PC-3 (cell line): ENCODE measurements at places on chromosomes 7 and 10.

DNA sequence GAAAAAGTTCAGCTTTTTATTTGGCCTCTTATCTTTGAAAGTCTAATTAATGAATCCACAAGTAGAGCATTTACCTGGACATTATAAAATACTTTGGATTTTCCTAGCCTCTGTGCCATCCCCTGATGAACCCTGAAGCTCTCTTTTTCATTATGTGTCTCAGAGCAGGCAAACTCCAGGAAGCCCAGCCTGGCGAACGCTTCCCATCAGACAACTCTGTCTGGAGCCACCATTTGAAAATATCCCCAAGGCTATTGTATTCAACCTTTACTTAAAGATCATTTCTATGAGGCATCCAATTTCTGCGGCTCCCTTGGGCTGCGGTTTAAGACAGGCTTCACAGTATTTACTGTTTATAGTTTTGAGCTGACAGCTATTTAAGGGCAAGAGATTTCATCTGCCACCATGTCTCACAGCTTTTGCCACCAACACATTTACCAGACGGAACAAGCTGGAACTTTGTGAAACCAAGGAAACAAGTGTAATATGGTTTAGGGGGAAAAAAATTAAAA is 257.2 kb upstream of the GLI3 start:
- no peak for DNase-seq

- no peak for DNase-seq
Measured at GRCh38 chr7:122965306-122965705, 30.2 kb downstream of the TAS2R16 start.

GRCh38 chr10:80260295-80261243 is 28.9 kb downstream of the MAT1A start:
- DNase-seq: no peak

GRCh38 chr7:6260291-6261187 is 11.9 kb downstream of the CYTH3 start:
- no peak for DNase-seq

- peak; percentile 65 for DNase-seq
Measured at GRCh38 chr7:101140746-101141382, 13.4 kb upstream of the AP1S1 start.

GRCh38 chr7:45101748-45102147 is 9.7 kb downstream of the TBRG4 start:
- DNase-seq: no peak

GRCh38 chr7:106947244-106947728 is 82.2 kb downstream of the PIK3CG start:
- peak; percentile 72 for DNase-seq
